ENCODE measurements at places on chromosomes 5 and 9.

DNA sequence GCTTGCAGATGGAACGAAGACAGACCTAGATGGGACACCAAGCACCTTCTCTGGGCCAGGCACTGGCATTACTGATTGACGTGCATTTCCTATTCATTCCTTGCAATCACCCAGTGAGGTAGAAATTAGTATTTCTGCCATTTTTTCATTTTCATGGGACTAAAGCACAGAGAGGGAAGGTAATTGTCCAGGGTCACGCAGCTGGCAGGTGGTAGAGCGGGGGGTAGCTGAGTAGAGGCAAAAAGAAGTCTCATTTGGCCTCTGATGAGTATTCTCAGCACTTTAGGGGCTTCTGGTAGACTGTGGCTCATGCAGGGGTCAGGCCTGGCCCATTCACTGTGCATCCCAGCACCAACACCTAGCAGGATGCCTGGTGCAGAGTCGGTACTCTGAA lies 19.5 kb upstream of the DUSP1 start:
- DNase-seq: no peak

DNA sequence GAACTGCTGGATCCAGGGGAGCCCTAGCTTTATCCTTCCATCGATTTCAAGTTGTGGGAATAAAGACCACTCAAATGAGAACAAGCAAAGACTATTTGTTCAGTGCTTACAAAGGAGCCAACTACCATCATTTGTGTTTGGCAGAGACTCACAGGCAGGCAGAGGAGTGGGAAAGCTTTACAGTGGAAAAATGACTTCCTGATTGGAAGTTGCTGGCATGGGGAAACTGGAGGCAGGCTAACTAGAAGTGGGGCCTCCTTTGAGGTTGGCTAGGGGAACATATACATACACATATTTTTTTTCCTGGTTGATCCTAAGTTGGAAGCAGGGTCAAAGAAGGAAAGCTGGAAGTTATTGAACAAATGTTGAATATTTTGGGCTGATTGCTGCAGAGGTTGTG lies 121.7 kb downstream of the ACTBL2 start:
- DNase-seq: no peak

GRCh38 chr5:98977723-98978122 lies 48.9 kb upstream of the CHD1 start:
- DNase-seq: no peak

GRCh38 chr5:32703957-32704356 lies 7.2 kb upstream of the NPR3 start:
- DNase-seq: no peak

DNA sequence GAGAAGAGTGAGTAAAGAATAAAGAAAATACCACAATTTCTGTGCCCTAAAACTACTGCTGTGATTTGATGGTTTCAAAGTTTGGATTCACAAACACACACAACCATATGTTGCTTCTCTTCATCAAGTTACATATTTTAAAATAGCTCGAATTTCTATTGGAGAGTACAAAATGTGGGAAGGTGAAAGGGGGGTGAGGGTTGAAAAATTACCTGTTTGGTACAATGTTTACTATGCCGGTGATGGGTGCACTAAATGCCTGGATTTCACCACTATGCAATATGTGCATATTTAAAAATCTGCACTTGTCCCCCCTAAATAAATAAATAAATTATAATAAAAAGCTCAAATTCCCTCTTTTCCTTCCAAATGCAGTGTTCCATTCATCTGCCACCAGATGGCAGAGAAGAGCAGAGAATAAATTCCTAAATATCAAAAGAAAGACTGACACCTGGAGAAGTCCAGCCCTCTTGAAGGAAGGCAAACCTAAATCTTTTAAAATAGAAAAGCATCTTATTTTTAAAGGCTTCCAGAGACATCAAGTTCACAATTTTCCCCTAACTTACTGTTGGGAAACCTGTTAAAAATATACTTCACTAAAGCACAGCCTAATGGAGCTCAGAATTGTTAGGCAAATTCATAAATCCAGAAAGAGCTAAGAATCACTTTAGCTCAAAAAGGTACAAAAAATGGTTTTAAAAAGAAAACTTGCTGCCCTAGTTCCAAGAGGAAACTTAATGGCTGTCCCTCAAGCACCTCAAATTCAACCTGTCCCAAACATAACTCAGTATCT lies 24.8 kb upstream of the HNRNPA0 start:
- DNase-seq: no peak

DNA sequence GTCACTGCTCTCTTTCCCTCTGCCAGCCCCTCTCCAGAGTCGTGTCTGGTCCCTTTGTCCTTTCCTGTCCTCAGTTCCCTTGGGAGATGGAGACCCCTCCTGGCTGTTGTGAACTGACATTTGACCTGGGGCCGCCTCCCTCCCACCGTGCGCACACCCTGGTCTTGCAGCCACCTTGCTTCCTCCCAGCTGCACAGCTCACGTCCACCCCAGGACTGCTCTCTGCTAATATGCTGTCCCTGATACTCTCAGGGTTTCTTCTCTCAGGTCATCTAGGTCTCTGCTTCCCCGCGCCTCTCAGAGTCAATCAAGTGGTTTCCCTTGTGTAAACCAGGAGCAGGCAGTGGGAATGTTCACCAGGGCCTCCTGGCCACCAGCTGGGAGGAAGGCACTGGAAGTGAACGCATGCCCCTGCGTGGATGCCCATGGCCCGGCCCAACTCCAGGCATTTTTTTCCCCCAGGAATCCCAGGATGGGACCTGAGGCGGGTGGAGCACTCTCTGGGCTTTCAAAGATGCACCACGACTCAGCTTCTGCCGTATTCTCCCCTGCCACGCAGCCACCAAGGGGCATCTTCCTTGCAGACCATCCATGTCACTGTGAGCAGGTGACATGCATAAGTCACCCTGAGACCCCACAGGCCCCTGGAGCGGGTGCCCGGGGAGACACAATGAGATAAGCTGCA lies 142.4 kb downstream of the OLFM1 start:
- no peak for DNase-seq

GRCh38 chr9:117704024-117704575 lies at the start of gene TLR4:
TSS of gene TLR4 (plus strand) at chr9:117704403. CDS start at chr9:117704473, 70 bp downstream.
- DNase-seq: no peak

DNA sequence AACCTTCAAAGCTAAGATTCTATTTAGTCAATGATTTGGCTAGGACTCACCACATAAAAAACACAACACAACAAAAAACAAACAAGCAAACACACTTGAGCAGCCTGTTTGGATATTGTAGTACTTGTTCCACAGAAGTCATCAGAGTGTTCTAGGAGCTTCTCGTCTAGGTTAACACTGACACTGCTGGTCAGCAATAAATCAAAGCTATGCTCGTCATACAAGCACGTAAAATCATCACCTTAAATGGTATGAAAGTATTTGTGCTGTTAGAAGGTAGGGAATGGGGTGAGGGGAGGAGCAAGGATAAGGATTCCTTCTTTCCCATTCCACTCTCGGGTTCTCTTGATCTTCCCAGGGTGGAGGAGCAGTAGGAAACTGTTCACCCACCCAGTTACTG lies 88.0 kb downstream of the ARL15 start:
- no peak for DNase-seq

GRCh38 chr9:113957821-113958341 lies 81.8 kb downstream of the ZNF618 start:
- DNase-seq: no peak

- no peak for DNase-seq
These were observed 25.4 kb upstream of the GRXCR2 start for GRCh38 chr5:145898171-145898570.

GRCh38 chr5:65769539-65769938 lies 47.5 kb downstream of the NLN start:
- DNase-seq: no peak

GRCh38 chr5:67366691-67367395 lies 170.2 kb upstream of the CD180 start:
- no peak for DNase-seq

GRCh38 chr9:120412425-120412951 lies 167.5 kb downstream of the CDK5RAP2 start:
- DNase-seq: no peak

DNA sequence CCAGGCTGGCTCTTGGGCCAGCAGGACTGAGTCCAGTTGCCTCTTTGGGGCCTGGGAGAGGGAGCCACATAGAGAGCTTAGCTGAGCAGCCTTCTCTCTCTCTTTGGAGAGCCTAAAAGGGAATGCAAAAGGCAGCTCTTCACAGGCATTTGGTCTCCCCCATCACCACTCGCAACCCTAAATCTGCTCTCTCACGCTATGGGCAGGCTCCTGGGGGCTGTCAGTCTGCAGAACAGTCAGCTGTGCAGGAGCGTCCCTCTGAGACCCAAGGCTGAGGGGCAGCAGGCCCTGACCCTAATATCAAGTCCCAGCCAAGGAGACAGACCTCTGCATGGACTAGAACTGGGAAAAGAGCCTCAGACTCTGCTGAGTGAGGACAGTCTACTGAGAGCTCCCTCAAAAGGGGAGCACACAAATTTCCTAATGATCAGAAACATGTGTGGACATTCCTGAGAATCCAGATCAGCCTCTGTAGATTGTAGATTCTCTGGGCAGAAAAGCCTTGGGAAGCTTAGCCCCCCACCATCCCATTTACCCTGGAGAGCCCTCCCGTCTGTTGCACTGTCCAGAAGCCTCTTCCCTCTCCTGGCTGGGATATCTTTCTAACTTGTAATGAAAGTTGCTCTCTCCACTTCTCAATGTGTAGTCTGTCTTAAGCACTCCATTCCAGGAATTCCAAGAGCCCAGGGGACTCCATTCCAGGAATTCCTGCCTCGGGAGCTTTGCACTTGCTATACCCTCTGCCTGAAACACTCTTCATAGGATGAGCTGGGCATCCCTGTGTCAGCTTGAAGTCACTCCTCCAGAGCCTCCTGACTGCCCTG lies 79.4 kb downstream of the FAM114A2 start:
- no peak for DNase-seq

DNA sequence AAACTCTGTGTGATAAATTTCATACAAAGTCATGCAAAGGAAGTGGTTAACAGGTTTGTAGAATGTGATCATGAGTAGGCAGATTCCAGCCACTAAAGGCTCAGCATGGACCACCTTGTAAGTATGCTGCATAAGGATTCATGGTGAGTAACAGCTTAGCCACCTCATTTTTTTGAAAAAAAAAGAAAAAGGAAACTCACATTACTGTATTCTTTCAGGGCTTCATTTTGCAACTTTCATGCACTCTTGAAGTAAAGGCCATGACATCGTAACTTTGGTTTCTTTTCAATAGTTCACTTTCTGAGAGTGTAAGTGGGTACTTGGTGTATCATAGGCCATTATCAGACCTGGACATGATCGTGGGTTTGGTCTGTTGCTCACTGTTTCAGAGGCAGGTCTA lies 175.1 kb downstream of the PCSK1 start:
- no peak for DNase-seq

- DNase-seq: no peak
These were observed 40.0 kb upstream of the CDH6 start for GRCh38 chr5:31153521-31153920.

- DNase-seq: no peak
These were observed 59.3 kb downstream of the SNX30 start for GRCh38 chr9:112809906-112810305.

GRCh38 chr5:139248826-139249453 lies 44.6 kb upstream of the MATR3 start:
- no peak for DNase-seq

- DNase-seq: no peak
These were observed 23.0 kb downstream of the INIP start for GRCh38 chr9:112694706-112695555.

DNA sequence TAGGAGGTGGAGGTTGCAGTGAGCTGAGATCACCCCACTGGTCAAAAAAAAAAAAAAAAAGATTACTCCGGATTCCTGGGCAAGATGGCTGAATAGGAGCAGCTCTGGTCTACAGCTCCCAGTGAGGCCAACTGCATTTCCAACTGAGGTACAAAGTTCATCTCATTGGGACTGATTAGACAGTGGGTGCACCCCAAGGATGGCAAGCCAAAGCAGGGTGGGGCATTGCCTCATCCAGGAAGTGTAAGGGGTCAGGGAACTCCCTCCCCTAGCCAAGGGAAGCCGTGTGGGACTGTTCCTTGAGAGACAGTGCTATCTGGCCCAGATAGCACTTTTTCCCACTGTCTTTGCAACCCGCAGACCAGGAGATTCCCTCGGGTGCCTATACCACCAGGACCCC lies 70.7 kb downstream of the CARTPT start:
- DNase-seq: no peak

DNA sequence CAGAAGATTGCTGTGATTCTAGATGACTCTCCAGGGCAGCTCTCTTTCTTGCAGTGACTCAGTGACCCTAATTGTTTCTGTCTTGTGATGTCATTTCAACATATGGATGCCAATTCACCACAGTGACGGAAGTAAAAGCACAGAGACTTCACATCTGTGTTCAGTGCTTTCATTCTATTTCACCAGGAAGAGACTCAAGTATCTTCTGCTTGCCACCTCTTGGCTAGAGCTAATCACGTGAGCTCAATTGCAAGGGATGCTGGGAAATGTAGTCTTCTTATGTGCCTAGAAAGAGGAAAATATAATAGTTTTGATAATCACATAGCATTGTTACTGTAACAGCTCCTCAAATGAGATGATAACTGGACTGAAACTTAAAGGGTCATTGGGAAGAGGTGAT lies 453.3 kb upstream of the KLF4 start:
- no peak for DNase-seq

DNA sequence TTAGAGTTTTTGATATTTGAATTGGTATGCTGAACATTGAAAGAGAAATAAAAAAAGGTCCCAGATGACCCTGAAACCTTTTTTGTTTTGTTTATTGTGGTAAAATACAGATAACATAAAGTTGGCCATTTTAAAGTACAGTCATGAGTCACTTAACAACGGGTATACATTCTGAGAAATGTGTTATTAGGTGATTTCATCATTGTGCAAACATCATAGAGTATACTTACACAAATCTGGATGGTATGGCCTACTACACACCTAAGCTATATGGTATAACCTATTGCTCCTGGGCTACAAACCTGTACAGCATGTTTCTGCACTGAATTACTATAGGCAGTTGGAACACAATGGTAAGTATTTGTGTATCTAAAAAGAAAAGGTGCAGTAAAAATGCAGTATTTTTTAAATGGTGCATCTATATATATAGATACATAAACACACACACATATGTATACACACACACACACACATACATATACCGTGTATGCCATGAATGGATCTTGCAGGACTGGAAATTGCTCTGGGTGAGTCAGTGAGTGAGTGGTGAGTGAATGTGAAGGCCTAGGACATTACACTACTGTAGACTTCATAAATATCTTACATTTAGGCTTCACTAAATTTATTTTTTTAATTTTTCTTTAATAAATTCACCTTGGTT lies 31.0 kb downstream of the TTC1 start:
- DNase-seq: no peak

GRCh38 chr5:135625961-135626360 lies 47.2 kb upstream of the CXCL14 start:
- no peak for DNase-seq

GRCh38 chr5:107364443-107365319 lies 306.1 kb downstream of the EFNA5 start:
- no peak for DNase-seq

GRCh38 chr5:89338935-89339334 lies 456.0 kb upstream of the MEF2C start:
- DNase-seq: no peak

GRCh38 chr5:109907189-109907588 lies 217.5 kb downstream of the MAN2A1 start:
- no peak for DNase-seq

- DNase-seq: no peak
These were observed 101.0 kb downstream of the TMEM232 start for GRCh38 chr5:110625376-110625999.

All from stimulated activated CD4-positive, alpha-beta T cell treated with anti-CD3 and anti-CD28 coated beads, Interleukin-1b, Interleukin-23, amount 100 ng/mL, for 1 hour (primary cell).